ENCODE measurements at places on chromosomes 2 and 18. TPM values are rescaled to one million over a fixed set of nuclear protein-coding genes. Genes with fewer than 3 reads are reported as not detected.

- no peak for DNase-seq
Observed at GRCh38 chr2:96315400-96316071, 9.6 kb upstream of the ITPRIPL1 start.

GRCh38 chr2:85266146-85267041 lies 61.4 kb downstream of the TGOLN2 start:
- DNase-seq, result no peak

The OR6B2 gene
- polyA plus RNA-seq, result not detected

GRCh38 chr2:137838255-137839092 lies 125.8 kb upstream of the HNMT start:
- DNase-seq, result peak; percentile 56

- DNase-seq, result no peak
Observed at GRCh38 chr2:98773907-98774306, 43.0 kb upstream of the MGAT4A start.

The CXCR1 gene
- not detected for polyA plus RNA-seq

GRCh38 chr2:64615192-64615763 lies 38.4 kb downstream of the SERTAD2 start:
- no peak for DNase-seq

- no peak for DNase-seq
Observed at GRCh38 chr18:44686156-44686555, 5.5 kb downstream of the SETBP1 start.

The LHCGR gene
- polyA plus RNA-seq, result 0.25 TPM

GRCh38 chr2:201327678-201328077 lies 29.5 kb downstream of the FLACC1 start:
- no peak for DNase-seq

The DYNC1I2 gene
- 88.6 TPM for polyA plus RNA-seq

Measured in hindlimb muscle (tissue), 1 donor.